DMS79 treated with DMSO at 0.1 percent for 48 hours (cell line): ENCODE measurements at places on chromosomes 5 and 9.

DNA sequence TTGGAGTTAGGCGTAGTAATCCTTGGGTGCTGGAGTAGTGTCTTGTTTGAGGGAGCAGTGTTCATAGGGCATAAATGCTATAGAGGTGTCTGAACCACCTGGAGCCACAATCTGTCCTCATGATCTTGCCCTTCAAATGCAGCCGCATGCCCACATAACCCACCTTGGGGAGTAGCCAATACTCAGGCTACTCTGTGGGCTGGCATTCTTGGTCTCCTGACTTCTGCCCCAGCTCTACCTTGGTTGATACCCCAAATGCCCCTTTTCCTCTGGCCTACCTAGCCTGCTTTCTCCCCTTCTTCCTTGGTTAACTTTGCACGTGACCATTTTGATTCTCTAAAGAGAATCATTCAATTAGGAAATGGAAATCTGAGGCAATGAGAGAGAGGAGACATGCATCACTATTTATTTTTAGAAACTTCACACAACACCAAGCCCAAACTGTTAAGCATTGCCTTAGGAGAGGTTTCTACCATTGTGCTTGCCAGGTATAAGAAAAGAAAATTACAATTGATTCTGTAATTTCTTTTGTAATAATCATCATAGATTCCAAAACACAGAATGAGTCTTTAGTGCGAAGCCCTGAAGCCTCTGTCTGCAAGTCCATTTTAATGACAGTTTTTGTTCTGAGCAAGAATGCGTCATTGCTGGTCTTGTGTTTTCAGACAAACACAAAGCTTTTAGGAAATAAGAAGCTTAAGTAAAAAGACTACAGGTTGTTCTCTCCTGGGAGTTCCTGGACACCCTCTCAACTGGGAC lies 135.2 kb downstream of the C9orf152 start:
- DNase-seq: no peak

GRCh38 chr9:91077624-91078368 lies 276.2 kb downstream of the SYK start:
- no peak for DNase-seq

GRCh38 chr9:131395157-131396098 lies 1.5 kb downstream of the PRRC2B start:
- peak; percentile 54 for DNase-seq

GRCh38 chr9:136700959-136701667 lies 11.3 kb upstream of the DIPK1B start:
- DNase-seq: no peak

DNA sequence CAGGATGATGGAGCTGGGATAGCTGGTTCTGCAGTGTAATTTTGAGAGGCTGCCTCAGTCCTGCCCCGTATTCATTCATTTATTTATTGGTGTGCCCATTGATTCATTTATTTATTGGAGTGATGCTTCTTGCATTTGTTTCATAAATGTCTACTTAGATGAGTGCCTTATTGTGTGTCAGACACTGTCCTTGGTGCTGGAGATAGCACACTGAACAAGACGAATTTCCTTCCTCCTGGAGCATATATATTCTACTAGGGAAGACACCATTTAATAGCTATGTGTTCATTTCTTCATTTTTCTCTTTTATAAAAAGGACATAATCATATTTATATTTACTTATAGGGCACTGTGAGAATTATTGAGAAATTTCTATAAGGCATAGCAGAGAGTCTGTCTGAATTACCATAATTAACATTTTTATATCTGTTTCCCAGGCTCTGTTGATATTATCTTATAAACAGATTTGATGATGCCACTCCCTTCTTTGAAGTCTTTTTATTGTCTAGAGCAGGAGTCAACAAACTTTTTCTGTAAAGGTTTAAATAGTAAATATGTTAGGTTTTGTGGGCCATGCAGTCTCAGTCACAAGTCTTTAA lies 433.9 kb upstream of the ZNF608 start:
- DNase-seq: no peak

DNA sequence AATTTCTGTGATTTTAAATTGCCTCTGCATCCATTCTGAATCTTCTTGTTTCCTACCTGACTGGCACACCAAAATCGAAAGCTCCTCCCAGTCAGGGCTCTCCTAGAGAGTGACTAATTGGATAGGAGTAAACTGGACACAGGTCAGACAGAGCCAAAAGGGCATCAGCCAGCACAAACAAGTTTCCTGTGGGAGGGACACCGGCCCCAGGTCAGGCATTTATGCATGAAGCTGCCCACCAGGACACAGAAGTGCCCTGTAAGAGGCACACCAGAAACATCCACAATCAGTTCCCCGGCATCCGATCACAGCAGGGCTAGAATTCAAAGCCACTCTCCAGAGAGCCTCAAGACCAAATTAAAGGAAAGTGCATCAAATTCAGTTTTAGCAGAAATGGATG lies 78.4 kb downstream of the SFXN1 start:
- DNase-seq: no peak

DNA sequence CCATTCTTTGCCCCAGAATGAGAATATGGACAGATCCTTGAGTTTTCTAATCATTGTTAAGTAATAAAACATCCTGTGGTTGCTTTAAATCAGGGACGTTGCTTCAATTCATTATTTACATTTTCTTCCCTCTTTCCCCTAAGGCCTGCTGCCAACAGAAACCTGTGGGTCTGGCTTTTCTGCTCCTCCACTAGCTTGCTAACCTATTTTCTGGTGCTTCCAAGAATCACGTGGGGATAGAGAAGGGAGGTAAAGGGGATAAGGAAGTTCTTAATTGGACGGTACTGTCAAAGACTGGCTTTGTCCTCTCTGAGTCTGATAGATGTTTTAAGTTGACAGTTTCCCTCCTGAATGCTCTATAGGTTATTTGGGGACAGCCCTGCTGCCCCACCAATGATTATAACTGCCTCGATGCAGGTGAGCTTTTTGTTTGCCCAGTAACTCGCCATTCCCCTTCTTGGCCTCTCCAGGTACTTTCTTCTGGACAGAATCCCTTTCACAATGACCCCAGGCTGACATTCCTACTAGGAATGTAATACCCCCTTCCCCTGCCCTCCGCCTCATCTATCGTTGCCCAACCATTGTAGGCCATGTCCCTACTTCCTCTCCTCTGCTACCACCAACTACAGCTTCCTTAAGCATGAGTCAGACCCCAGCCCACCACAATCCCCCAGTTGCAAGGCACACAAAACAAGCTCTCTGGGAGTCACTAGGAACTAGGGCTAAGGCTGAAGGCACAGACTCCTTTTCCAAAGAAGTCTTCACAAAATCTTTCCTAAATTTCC lies 19.9 kb upstream of the CPEB4 start:
- no peak for DNase-seq

- DNase-seq: no peak
These were observed 306.4 kb upstream of the PANK3 start for GRCh38 chr5:168885324-168886120.

DNA sequence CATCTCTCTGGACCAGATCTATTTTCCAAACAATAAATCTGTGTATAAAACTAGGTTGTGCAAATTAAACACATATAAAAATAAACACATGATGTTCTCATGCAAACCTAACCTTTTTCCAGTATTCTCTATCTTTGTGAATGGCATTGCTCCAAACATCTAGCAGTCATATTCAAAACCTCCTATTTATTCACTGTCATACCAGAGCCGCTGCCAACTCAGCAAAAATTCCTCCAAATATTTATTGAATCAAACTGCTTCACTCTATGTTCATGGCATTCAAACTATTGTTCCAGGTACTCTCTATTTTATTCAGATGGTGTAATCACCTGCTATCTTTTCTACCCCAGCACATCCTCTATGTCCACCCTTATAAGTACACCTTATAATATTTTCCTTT lies 652.1 kb upstream of the RIOK2 start:
- no peak for DNase-seq

DNA sequence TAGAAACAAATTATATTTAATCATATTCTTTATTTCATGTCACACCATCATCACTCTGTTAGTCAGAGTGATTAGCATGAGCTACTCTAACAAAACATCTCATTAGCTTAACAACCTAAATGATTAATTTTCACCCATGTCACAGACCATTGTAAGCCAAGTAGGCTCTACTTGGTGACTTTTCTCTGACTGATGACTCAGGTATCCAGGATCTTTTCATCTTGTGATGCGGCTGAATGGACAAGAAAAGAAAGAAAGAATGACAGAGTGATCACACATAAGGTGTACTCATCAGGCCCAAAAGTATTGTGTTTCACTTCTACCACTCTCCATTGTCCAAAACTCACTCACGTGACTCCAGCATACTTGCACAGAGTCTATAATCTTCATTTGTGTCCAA lies 299.3 kb downstream of the ANXA1 start:
- DNase-seq: no peak

DNA sequence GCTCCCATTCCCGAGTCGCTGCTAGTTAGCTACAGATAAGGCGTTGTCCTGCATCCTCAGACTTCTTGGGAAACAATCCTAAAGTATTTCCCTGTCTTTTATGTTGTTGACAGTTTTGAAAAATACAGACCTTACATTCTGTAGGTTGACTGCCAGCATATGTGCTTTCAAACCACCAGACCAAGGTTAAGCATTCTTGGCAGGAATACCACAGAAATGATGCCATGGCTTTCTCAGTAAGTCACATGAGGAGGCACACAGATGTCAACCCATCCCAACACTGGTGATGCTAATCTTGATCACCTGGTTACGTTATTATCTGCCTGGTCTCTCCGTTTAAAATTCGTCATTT lies 871 bp downstream of the GLE1 start:
- no peak for DNase-seq

DNA sequence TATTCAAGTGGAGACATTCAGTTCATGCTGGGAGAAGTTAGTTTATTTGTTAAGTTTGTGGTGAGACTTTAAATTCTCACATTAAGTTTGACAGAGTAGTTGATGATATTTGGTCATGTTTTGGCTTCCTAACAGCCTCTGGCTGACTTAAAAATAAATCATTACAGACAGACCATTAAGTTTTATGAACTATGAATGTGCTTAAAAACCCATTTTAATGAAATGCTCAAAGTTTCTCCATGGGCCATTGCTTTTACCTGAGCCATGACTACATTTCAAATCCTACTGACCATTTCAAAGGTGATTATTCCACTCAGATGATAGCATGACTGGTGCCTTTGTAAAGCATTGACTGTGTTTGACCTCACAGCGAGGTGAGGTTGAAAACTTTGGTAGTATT lies 192.7 kb downstream of the LRRC70 start:
- DNase-seq: peak; percentile 31

- no peak for DNase-seq
These were observed 65.8 kb downstream of the ERAP1 start for GRCh38 chr5:96741891-96742309.
